NK-92 treated with Interleukin-12 subunit alpha and Interleukin-12 subunit beta, amount 100 ng/mL, for 24 hours (cell line): ENCODE measurements at places on chromosomes 12 and 14.

- no peak for DNase-seq
These were observed 267.7 kb downstream of the RASSF9 start for GRCh38 chr12:85568395-85569103.

- DNase-seq = no peak
These were observed 3.6 kb downstream of the TNFAIP2 start for GRCh38 chr14:103126873-103127304.

GRCh38 chr12:90515199-90516175, 439.5 kb downstream of the CCER1 start:
- no peak for DNase-seq

DNA sequence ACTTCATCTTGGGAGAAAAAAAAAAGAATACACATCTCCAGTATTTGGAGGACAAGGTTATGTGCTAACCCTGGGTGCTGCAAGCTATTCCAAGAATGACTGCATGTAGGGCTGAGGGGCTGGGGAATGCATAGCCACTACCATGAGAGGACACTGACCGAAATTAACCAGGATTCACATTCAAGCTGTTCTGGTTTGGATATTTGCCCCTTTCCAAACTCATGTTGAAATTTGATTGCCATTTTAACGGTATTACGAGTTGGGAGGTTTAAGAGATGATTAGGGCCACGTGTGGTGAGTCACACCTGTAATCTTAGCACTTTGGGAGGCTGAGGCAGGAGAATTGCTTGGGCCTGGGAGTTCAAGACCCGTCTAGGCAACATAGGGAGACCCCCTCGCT, 18.5 kb upstream of the MARK3 start:
- DNase-seq = no peak

DNA sequence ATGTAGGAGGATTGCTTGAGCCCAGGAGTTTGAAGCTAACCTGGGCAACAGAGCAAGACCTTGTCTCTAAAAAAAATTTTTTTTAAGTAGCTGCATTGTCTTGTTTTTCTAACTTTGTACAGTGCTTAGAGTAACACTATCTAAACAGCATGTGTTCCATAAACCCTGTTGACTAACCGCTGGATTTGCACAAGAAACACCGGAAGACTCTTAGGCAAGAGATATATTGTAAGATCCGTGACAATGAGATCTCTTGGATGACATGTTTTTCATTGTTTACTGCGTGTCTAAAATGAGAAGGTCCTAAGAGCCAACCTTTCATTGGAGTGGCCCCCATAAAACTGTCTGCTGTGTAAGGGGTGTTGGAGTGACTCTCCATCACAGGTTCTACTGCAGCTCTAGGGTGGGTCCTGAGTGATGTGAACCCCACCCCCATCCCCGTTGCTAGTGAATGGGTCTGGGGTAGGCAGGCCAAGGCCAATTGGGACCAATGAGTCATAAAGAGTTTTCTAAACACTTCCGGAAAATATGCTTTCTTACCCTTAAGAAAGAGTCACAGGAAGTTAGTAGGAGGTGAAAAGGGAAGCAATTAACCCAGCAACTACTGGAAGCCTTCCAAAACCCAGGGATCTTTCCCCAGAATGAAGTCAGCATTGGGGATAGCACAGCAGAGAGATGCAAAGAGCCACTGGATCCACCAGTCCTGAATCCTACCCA, 24.3 kb upstream of the PCNX1 start:
- DNase-seq = no peak

DNA sequence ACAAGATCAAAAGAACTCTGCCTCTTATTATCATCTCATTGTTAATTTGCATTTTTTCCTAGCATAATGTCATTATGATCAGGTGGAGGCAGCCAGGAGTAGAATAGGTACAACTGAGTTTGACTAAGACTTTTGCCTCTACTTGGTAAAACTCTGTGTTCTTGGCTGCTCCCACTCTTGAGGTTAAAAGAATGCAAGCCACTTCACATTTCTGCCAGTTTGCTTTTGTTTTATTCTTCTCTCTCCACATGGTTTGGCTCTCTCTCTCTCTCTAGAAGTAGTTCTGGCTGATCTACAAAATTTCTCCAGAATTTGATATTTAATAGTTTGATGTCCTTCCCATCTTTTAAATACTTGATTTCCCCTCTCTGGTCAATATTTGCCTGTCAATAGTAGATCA, 170.7 kb upstream of the E2F7 start:
- no peak for DNase-seq

DNA sequence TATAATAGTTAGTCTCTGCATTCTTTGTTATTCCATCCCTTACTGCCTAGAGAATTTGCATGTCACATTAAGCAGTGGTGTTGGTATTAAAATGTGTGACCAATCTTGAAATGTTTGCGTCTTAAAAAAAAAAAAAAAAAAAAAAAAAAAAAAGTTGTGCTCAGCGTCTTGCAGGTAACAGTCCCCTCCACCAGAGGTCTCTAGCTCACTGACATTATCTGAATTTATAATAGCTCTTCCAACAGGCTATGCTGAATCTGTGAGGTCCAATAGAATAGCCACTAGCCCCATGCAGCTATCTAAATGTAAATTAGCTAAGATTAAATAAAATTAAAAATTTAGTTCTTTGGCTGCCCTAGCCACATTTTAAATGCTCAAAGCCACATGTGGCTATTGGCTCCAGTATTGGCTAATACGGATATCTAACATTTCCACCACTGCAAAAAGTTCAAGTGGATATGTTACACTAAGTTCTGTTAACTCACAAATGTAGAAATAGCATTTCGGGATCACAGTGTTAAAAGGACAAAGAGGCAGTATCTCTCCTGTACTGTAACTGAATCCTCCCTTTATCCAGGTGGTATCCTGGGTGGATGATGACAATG, 28.7 kb downstream of the NKX2-8 start:
- DNase-seq = no peak

DNA sequence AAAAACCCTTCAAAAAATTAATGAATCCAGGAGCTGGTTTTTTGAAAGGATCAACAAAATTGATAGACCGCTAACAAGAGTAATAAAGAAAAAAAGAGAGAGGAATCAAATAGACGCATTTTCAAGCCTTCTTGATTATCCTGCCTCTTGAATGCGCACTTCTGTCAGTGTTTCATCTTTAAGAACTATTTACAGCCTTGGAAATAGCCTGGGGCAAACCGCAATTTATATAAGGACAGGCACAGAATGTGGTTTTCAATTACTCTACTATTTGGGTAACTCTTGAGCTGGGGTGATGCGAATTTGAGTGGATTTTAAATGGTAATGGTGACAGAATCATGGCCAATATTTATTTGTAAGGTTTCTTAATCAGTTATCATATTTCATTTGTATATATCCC, 179.1 kb upstream of the OTX2 start:
- no peak for DNase-seq

DNA sequence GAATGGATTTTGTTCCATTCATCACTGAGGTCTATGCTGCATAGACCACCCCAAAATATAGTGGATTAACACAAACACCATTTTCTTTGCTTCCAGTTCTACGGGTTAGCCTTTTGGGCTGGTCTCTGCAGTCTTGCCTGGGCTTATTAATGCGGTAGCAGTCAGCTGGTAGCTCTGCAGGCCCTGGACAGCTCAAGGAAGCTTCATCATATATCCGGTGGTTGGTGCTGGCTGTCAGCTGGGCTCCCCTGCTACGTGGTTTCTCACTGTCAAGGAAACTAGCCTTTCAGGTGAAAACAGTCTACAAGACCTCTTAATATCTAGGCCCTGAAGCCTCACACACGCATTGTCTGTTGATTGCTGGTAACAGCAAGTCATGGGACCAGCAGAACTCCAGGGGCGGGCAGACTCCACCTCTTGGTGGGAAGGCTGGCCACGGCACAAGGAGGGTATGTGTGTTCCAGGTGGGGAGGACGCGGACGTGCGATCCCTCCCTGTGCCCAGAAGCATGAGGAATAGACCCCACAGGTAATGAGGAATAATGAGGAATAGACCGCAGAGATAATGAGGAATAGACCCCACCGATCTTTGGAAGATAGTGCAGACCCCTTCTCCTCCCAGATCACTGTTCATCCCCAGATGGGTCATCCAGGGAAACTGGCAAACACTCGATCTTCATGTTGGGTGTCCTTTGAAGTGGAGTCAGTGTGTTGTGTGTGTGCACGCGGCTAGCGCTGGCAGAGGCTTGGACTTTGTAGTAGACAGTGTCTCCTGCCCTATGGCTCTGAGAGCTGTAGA, 13.3 kb downstream of the TSPAN9 start:
- no peak for DNase-seq

DNA sequence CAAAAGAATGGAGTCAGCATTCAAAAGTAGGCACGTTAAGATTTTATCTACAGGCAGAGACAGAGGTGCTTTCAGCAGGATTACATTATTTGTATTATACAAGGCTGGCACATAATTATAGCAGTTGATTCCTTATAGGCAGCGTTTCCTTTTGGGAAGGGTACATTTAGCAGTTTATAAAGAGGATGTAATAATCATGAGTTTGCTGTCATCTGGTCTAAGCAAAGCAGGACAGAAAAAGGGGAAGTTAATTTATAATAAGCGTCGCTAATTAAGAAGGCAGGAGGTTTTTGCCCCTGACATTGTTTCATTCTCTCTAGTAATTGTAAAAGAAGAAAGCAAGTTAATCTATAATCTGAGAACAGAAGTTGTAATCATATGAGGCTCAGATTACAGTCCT, 259.9 kb upstream of the MDGA2 start:
- no peak for DNase-seq

DNA sequence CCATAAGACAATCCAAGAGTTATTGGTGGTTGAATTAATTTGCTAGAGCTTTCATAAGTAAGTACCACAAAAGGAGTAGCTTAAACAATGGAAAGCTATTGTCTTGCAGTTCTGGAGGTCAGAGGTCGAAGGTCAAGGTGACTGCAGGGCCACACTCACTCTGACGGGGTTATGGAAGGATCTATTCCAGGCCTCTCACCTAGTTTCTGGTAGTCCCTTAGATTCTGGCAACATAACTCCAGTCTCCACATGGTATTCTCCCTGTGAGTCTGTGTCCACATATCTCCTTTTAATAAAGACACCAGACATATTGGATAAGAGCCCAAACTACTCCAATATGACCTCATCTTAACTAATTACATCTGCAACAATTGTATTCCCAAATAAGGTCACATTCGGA, 273.4 kb downstream of the FOXN3 start:
- no peak for DNase-seq

DNA sequence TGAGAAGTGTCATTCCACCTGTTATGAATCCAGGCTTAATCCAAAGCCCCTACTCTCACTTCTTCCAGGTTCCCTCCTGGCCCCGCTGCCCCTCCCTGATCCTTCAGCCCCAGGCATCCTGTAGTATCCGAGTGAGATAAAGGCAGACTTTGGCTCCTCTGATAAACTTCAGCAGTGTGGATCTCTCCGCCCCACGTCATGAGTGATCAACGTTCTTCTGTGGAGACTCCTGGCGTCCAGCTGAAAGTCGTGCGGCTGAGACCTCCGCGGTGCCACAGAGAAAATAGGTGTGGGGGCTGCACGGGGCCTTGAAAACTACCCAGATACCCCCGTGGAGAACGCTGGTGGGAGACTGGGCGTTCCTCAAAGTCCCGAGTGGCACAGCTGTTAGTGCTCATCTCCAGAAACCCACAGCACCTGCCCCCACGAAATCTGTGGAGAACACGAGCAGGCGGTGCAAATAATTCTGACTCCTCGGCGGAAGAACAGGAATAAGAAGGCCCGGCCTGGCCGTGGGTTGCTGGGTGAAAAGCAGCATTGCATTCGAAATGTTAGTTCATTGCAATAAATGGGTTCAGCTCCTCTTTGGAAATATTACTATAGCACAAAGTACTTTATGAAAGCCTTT, 180.0 kb upstream of the RGS6 start:
- no peak for DNase-seq

DNA sequence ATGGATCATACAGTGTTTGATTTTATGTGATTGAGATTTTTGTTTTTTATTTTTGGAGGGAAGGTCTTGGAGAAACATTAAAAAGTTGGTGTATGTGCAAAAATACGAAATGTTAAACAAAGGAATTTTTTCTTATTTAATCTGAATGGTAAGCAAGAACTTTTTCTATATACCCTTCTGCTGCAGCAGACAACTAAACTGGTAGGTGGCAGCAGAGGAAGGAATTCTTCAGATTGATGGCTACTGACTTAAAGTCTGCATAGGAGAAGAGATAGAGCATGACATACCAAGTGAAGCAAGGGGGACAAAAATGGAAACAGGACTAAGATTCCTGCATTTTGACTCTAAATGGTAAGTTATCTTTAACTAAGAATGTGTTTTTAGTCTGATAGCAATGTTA, 42.0 kb upstream of the A2ML1 start:
- no peak for DNase-seq

DNA sequence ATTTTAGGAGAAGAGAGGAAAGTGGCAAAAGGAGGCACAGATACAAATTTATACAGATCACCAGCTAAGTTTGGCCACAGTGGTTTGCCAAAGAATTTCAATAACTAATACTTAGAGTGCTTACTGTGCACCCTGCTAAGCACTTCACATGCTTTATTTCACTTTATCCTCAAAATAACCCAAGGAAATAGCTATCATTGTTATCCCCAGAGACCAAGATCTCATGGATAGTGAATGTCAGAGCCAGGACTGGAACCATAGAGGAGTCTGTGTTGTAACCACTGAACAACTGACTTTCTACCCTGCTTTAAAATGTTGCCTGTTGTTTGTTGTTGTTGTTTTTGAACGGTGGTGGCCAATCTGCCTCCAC, 1.3 kb upstream of the TCP11L2 start:
- no peak for DNase-seq

- no peak for DNase-seq
These were observed 31.7 kb upstream of the HELB start for GRCh38 chr12:66270613-66271012.

- no peak for DNase-seq
These were observed 30.3 kb upstream of the FOXN3 start for GRCh38 chr14:89447182-89447944.

- no peak for DNase-seq
These were observed 5.6 kb downstream of the FAM234B start for GRCh38 chr12:13049816-13050215.

GRCh38 chr14:72024504-72024903, 92.3 kb downstream of the RGS6 start:
- no peak for DNase-seq

GRCh38 chr14:90301668-90302090, 30.1 kb downstream of the NRDE2 start:
- no peak for DNase-seq

GRCh38 chr12:68514807-68515411, 95.8 kb upstream of the RAP1B start:
- DNase-seq = no peak

GRCh38 chr12:75862692-75863471, 168.7 kb downstream of the PHLDA1 start:
- DNase-seq = no peak

GRCh38 chr14:53110096-53110495, 43.0 kb downstream of the DDHD1 start:
- DNase-seq = no peak

- DNase-seq = no peak
These were observed 48.5 kb downstream of the NTF3 start for GRCh38 chr12:5480218-5480937.
